Pancreas (tissue), 10 donors: ENCODE measurements at places on chromosomes 3 and 15.

GRCh38 chr3:12902181-12902999, 61.0 kb upstream of the RPL32 start:
- DNase-seq = no peak

DNA sequence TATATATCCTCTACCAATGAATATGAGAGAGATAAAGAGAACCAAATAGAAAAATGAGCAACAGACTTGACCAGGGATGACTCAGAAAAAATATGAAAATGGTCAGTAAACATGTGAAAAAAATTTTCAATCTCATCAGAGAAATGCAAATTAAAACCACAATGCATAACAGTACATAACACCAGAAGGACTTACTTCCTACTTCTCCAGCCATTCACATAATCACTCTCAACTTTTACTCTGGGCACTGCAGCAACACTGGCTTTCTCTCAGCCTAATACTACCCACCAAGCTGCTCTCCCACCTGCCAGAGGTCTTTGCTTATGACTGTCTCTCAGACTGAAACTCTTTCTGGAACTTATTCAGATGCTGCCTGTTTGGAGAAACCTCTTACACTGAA, 49.4 kb downstream of the DPH6 start:
- no peak for DNase-seq

DNA sequence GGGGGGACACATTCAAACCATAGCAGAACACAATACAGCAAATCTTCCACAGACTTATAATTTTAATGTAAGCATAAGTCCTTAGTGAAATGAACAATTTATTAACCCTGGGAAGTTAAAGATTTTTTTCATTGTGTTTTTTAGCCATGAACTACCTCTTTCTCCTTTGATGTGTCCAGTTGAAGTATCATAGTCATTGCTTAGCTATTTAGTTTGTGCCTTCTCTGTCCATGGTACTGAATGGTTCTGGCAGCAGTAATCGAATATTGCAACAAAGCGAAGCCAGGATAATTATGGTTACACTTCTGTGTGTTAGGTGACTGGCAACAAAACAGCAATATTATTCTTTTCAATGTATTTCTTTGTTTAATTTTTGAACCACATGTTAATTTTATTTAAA, 403.0 kb upstream of the ONECUT1 start:
- no peak for DNase-seq

- DNase-seq = no peak
These were observed 23.1 kb upstream of the MGA start for GRCh38 chr15:41637086-41637485.

- DNase-seq = no peak
These were observed 249.5 kb upstream of the ARL6 start for GRCh38 chr3:97515076-97515475.

GRCh38 chr3:161291191-161291901, 70.2 kb downstream of the NMD3 start:
- DNase-seq = peak; percentile 48

GRCh38 chr3:155673421-155673820, 71.5 kb downstream of the PLCH1 start:
- no peak for DNase-seq

DNA sequence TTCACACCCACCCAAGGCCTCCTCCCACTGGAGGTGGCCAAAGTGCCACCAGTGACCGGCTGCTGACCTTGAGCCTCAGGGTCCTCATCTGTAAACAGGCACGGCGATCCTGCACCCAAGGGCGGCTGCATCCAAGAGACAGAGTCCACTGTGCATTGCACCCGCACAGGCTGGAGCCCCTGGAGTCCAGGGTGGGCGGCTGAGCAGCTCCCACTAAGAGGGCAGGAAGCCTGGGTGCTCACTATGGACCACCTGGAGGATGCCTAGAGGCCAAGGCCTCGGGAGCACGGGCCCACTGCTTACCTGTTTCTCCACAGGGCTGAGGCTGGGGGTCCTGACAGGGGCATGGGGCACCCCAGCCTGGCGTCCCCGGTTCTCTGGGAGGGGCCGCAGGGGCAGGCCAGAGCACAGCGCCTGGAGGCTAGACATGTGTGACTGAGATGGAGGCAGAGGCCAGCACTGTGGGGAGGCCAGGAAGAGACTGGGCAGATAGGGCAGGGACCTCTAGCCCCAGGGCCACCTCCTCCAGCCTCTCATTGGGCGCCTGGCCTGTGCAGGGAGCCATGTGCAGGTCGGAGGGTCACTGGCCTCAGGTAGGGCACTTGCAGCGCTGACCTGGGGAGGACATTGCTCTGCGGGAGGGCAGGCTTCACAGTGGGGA, at the start of gene UROC1:
Gene UROC1 (minus strand): TSS at position 483 of the 661 bp plus-strand sequence. CDS start 54 bp downstream, at position 429.
- peak; percentile 15 for DNase-seq

- DNase-seq = no peak
These were observed 23.2 kb downstream of the QTRT2 start for GRCh38 chr3:114079761-114080160.

DNA sequence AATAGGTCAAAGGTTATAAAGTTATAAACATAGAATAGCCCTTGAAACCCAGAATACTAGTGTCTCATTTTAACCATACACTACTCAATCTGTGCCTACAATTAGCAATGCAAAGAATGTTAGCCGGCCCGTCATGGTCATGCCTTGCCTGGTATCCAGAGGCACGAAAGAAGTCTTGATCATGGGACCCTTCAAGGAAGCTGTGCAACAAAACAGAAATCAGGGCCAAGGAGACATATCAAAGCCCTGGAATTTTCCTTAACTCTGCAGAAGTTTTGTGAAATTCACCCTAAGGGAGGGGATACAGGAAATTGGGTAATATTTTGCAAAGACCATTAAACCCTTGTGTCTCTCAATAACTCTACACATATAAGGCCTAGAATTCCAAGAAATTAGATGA, 482.4 kb downstream of the ROBO1 start:
- DNase-seq = no peak

DNA sequence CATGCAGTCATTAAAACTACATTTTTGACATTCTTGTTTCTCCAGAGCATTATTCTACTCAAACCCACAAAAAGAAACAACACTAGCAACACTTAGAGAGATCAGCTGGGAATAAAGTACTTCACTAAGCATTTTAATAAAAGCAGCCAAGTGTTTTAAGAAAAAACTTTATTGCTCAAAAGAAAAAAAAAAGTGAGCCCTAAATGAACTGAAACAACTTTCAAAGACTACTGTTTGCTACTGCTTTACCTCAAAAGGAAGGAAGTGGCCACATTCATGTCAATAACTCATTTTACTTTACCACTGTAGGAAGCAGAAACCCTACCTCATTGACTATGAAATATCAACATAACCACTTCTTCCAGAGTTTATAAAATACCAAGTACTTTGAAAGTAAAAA, 91.3 kb downstream of the UACA start:
- DNase-seq = no peak
